ENCODE measurements at places on chromosomes 6 and 20. TPM values are rescaled to one million over a fixed set of nuclear protein-coding genes. Genes with fewer than 3 reads are reported as not detected.

The ATP9A gene
- 7.5 TPM for polyA plus RNA-seq

The GSTA1 gene
- 2.4 TPM for polyA plus RNA-seq

The CDH4 gene
- polyA plus RNA-seq: 0.02 TPM

The SRSF6 gene
- 106 TPM for polyA plus RNA-seq

The TMC2 gene
- not detected for polyA plus RNA-seq

The PIM1 gene
- 178 TPM for polyA plus RNA-seq

The PPP2R5D gene
- polyA plus RNA-seq: 16.7 TPM

The OR2H1 gene
- not detected for polyA plus RNA-seq

The PRR18 gene
- not detected for polyA plus RNA-seq

The LRFN2 gene
- polyA plus RNA-seq: 0.26 TPM

The KIF25 gene
- 0.10 TPM for polyA plus RNA-seq

The CD93 gene
- 2.8 TPM for polyA plus RNA-seq

The E2F3 gene
- 3.9 TPM for polyA plus RNA-seq

The RGS17 gene
- polyA plus RNA-seq: 1.1 TPM

The PTCHD4 gene
- 0.01 TPM for polyA plus RNA-seq

The NKX2-4 gene
- polyA plus RNA-seq: not detected

The POFUT1 gene
- 5.2 TPM for polyA plus RNA-seq

The PTGIS gene
- 3.5 TPM for polyA plus RNA-seq

The GHRH gene
- polyA plus RNA-seq: not detected

The FABP7 gene
- not detected for polyA plus RNA-seq

The UBD gene
- polyA plus RNA-seq: 0.61 TPM

The TXLNB gene
- 0.16 TPM for polyA plus RNA-seq

The ASIP gene
- polyA plus RNA-seq: not detected

The FARS2 gene
- polyA plus RNA-seq: 10.5 TPM

The PROKR2 gene
- polyA plus RNA-seq: not detected

The CLPSL1 gene
- not detected for polyA plus RNA-seq

The FAM209B gene
- 0.47 TPM for polyA plus RNA-seq

The TGM6 gene
- not detected for polyA plus RNA-seq

The SYTL3 gene
- 2.6 TPM for polyA plus RNA-seq

The HTR1B gene
- polyA plus RNA-seq: 0.04 TPM

The PFDN4 gene
- polyA plus RNA-seq: 48.3 TPM

The GRIK2 gene
- 0.08 TPM for polyA plus RNA-seq

The MOG gene
- polyA plus RNA-seq: not detected

The ULBP1 gene
- 0.31 TPM for polyA plus RNA-seq

The KCNK5 gene
- 2.5 TPM for polyA plus RNA-seq

The DAAM2 gene
- 10.7 TPM for polyA plus RNA-seq

The TNF gene
- 0.71 TPM for polyA plus RNA-seq

The GPR6 gene
- polyA plus RNA-seq: not detected

The PPIL6 gene
- 0.82 TPM for polyA plus RNA-seq

The SLC12A5 gene
- 0.77 TPM for polyA plus RNA-seq

The C6orf141 gene
- polyA plus RNA-seq: 9.7 TPM

The OR2J3 gene
- polyA plus RNA-seq: not detected

The PHACTR3 gene
- polyA plus RNA-seq: 0.27 TPM

The CLVS2 gene
- not detected for polyA plus RNA-seq

The TTLL9 gene
- polyA plus RNA-seq: 0.14 TPM

The RNGTT gene
- polyA plus RNA-seq: 3.9 TPM

The PTK7 gene
- polyA plus RNA-seq: 39.7 TPM

The CCDC167 gene
- 44.6 TPM for polyA plus RNA-seq

The ESR1 gene
- polyA plus RNA-seq: 0.14 TPM

The ZNF311 gene
- 0.46 TPM for polyA plus RNA-seq

The DEFB114 gene
- not detected for polyA plus RNA-seq

The CGAS gene
- 1.2 TPM for polyA plus RNA-seq

The TMEM244 gene
- not detected for polyA plus RNA-seq

The FKBP1C gene
- polyA plus RNA-seq: 1.5 TPM

The TJAP1 gene
- polyA plus RNA-seq: 15.1 TPM
